AG09309 (cell line): ENCODE measurements at places on chromosomes 1 and 21.

GRCh38 chr1:94193128-94193527 lies 44.3 kb downstream of the ARHGAP29 start:
- DNase-seq: no peak

- no peak for DNase-seq
These were observed 552 bp upstream of the ZNF691 start for GRCh38 chr1:42845866-42846256.

- DNase-seq: no peak
These were observed 160.2 kb upstream of the COA6 start for GRCh38 chr1:234212764-234213657.

DNA sequence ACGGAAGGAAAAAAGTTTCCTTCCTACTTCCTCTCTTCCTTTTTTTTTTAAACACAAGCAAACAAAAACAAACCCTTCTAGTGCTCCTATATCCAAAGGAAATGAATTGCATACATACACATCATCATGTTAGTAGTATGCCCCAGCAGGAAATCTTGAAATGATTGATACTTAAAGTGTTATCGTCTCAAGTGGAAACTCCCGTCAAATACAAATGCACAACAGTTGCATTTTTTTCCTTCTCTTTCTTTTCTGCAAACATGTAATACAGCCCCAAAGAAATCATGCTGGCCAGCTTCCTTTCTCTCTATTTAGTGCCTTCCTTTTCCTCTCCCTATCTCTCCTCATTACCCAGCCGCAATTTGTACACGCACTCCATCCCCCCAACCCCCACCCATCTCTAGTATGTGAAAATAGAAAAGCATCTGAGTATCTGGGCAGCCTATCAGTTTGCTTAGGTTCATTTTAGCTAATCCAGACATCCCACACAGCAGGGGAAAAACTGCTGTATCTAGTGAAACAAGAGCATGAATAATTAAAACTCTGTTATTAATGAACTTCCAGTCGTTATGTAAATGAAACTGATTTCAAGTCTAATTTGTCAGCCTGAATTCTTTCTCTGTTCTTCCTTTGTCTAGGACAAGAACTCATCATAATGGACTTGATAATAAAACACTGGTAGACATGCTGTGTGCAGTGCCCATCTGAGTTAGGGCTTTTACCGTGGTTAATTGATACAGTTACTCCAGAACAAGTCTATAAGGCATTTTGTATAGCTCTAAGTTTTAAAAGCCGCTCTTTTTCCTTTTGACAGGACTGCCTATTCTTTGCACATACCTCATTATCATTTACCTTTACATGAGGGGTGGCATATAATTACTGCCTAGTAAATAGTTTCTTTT lies 336.5 kb upstream of the ADGRL2 start:
- DNase-seq: no peak

DNA sequence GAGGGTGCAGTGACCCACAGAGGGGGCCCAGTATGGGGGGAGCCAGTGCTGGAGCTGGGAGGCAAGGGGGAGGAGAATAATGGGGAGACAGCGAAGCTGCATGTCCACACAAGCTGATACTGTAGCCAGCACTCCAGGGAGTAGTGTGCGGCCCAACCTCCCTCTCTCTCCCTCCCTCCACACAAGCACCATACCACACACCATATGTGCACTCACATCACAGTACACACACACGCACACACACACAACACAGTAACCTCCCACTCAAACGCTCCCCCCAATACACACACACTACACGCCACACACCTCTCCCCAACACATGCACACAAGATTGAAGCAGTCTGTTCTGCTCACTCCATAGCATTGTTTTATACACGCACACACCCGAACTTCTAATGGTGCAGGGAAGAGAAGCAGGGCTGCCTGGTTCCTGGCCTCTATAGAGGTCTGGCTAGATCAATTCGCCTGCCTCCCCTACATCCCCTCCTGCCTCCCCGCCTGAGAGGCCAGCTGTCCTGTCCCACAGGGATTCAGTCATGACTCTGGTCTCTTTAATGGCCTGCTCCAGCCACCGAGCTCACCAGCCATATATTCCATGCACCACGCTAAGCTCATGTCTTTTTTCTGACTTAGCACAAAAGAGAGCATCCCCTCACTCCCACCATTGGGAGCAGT lies 3.8 kb downstream of the NCDN start:
- no peak for DNase-seq

DNA sequence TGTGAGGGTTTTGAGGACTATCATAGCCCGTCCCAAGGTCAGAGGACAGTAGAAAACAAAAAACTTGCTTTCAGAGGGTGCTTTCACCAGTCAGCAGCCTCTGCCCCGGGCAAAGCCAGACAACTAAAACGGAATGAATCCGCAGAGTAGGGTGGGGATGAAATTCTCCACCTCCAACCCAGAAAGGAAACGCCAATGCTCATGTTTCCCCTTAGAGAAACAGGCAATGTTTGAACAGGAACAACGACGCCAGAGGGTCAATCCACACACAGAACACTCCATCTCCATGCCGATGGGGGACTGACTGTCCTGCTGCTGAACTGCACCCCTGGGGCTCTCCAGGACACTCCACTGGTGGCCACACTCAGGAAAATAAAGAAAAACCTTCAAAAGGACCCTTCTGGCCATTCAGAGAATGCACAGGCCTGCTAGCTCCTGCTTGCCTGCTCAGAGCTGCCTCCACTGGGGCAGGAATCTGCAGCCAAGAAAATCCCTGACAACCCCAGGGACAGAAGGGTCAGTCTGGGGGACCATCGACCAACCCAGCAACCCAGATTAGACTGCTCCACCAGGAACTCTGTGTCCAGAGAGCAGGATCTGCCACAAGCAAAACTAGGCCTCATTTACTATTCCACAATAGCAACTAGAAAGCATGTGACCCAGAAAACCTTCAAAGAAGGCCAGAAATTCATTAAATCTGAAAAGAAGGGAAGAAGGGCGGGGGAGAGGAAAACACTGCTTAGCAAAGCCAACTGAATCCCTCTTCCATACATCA lies 116.0 kb downstream of the TOMM20 start:
- DNase-seq: no peak
